ENCODE measurements at places on chromosomes 11 and 22.
A peak's percentile ranks its signal among the peaks of the same experiment; 100 is the strongest.

DNA sequence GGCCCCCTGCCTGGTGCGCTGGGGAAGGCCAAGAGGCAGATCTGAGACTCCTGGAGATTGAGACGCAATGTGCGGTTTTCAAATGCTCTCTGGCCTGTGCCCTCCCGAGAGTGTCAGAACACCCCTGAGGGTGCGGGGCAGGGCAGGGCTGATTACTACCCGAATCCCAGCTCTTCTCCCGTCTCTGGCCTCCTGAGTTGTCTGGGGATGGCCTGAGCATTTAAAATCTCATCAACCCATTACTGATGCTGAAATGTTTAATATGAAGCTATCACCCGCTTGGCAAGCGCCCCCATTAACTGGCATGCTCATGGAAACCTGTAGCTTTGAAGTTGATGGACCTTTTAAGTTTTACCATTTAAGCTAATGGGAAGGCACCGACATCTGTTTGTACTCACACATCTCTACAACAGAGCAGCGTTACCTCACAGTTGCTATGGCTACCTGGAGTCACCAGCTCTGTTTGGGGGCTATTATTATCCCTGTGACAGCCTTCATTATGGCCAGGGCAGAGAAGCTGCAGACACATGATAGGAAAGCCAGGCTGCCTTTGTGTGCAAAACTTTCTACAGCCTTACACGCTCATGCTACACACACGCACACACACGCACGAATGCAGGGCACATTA is 3.6 kb upstream of the MB start:
- H3K27ac ChIP-seq, result no peak overlapping the region
- no peak for DNase-seq
- H3K4me3 ChIP-seq, result no peak overlapping the region
- no peaks in the 10 kb centered on the region for H3K27me3 ChIP-seq
- H3K36me3 ChIP-seq, result no peaks in the 10 kb centered on the region

- H3K4me1 ChIP-seq, result no peaks in the 10 kb centered on the region
- H3K36me3 ChIP-seq, result no peaks in the 10 kb centered on the region
- no peak overlapping the region for H3K27ac ChIP-seq
Observed at GRCh38 chr11:117696540-117696939, 100.5 kb downstream of the DSCAML1 start.

DNA sequence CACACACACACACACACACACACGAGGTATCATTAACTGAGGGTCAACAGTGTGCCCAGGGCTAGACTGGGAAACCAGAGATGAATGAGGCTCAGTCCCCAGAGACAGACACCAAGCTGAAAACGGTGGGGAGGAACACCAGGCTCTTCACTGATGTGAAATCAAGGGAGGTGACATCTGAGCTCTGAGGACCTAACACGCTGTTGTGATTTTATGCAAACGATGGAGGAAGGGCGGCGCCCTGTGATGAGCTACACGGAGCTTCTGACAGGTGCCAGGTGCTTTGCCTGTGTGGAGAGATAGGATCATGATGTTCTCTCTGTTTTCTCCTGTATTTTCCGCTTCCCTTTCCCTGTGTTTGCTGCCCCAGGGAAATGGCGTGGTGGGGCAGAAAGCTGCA is 6.5 kb upstream of the CYB5R3 start:
- H3K27me3 ChIP-seq, result no peaks in the 10 kb centered on the region
- no peaks in the 10 kb centered on the region for H3K4me1 ChIP-seq
- no peaks in the 10 kb centered on the region for H3K36me3 ChIP-seq
- H3K4me3 ChIP-seq, result no peak overlapping the region
- DNase-seq, result no peak

DNA sequence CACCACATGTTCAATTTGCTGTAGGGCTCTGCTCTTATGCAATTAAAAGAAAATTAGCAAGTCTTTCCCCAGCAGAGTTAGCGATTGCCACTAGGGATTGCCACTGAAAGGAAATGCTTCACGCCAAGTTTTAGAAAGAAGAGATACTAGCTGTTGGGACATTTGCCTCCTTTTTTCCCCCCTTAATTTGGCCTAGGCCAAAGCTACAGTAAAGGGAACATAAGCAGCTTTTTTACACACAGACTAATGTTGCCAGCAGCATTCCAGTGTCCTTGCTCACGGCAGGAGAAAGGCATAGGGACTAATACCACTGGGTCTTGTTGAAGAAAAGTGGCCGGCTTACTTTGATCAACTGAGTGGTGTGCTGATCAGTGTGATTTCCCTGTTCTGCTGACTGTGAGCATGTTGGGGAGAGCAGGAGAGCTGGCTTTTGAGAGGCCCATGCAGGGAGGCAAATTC is 71.2 kb downstream of the PHF21A start:
- no peaks in the 10 kb centered on the region for H3K4me1 ChIP-seq
- H3K27ac ChIP-seq, result no peak overlapping the region

DNA sequence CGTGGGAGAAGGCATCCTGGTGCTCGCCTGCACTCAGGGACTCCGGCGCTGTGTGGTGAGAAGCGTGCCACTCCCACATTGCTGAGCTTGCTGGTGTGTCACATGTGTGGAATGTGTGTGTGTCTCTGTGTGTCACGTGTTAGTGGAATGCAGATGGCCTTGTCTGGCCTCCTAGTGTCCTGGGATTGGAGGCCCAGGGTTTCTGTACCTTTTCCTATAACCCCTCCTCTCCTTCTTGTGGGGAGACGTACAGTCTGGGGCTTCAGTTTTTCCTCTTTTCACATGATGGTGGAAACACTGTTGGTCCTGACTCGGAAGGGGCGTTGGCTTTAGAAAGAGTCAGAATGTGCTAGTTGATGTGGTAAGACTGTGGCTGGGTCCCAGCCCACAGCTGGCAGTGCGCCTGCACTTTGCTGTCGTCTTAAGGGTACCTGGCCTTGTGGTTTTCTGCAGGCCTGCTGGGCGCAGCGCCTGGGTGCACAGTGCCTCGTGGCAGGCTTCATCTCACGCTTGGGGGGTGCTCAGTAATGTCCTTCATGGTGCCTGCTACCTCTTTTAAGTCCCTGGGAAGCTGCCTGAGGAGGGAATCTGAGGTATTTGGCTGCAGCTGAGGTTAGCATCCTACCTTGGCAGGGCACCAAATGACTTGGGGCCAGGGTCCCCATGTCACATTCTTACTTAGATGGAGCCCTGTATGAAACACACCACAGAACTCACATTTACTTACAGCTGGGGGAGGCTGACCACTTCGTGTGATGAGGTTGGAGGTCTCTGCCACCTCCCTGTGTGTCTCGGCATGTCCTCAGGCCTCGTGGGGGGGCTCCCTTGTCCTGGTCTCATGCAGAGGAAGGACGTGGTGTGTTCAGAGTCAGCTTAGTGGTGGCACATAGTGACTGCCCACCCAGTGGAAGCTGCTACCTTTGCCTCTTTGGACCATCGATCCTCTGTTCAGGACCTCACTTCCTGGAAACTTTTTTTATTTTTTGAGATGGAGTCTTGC is 61.9 kb downstream of the MED15 start:
- peak overlapping the region; percentile 54 for H3K27ac ChIP-seq
- peak overlapping the region; percentile 14 for H3K4me3 ChIP-seq
- peaks cover 83% of the 10 kb centered on the region for H3K4me1 ChIP-seq
- no peaks in the 10 kb centered on the region for H3K27me3 ChIP-seq

- peak; percentile 72 for DNase-seq
- H3K4me1 ChIP-seq, result peaks cover 25% of the 10 kb centered on the region
- no peak overlapping the region for H3K4me3 ChIP-seq
- H3K27me3 ChIP-seq, result no peaks in the 10 kb centered on the region
Observed at GRCh38 chr22:20456064-20456721, 18.6 kb upstream of the SCARF2 start.

DNA sequence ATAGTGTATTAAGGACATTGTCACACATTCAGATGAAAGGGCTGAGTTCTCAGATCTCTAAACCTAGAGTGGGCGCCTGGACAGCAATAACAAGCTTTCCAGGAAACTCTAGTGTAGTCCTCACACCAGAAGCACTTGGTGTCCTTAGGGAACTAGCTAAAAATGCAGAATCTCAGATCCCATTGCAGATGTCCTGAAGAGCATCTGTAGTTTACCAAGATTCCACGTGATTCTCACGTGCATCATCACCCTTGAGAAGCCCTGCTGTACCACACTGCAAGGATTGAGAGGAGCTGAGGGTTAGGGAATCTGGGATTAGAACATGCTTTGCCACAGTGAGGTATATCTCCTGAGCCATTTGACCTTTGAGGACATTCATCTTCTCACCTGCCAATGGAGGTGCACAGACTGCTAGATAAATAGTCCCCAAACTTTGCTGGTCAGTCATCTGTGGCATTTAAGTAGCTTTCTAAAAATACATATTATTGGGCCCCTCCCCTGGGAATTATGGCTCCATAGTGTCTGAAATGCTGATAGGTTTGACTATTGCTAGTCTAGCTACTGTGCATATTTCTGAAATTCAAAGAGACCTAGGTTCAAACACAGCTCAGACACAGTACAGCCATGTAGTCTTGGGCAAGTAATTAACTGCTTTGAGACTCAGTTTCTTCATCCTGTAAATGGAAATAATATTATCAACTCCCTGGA is 1068.9 kb downstream of the OPCML start:
- H3K4me3 ChIP-seq, result no peak overlapping the region
- no peaks in the 10 kb centered on the region for H3K4me1 ChIP-seq
- H3K27ac ChIP-seq, result no peak overlapping the region
- H3K27me3 ChIP-seq, result no peaks in the 10 kb centered on the region

GRCh38 chr11:41714101-41714500 is 254.6 kb upstream of the LRRC4C start:
- no peak overlapping the region for H3K4me3 ChIP-seq
- H3K36me3 ChIP-seq, result no peaks in the 10 kb centered on the region
- DNase-seq, result no peak

DNA sequence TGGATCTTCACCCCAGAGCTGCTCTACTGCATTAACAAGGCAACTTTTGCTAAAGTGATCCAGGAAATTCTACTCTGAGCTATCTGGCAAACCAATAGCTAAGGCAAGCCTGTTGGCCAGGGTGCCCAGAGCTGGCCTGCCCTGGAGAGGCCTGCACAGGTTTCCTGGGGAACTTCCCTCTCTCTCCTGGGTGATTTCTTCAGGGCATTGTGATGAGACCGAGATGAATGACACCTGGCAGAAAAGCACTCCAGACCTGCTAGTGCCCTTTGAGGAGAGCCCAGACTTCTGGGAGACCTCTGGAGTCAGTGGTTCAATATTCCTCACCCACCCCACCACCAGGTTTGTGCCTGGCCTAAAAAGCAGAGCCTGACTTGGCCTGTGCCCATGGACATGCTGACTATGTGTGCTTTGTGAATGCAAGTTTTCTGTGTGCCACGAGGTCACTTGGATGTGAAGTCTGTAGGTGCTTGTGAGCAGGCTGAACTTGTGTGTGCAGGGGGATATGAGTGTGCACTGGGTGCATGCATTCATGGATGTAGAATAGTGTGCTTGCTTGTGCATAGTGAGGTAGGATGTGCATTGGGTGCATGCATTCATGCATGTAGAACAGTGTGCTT is 4.4 kb upstream of the APLNR start:
- no peak overlapping the region for H3K27ac ChIP-seq
- H3K27me3 ChIP-seq, result no peaks in the 10 kb centered on the region
- DNase-seq, result no peak
- no peaks in the 10 kb centered on the region for H3K36me3 ChIP-seq
- no peak overlapping the region for H3K4me3 ChIP-seq

GRCh38 chr22:45284705-45285262 is at the start of gene UPK3A:
Gene UPK3A (plus strand): TSS chr22:45284949. CDS start chr22:45285014, 65 bp downstream.
- peaks cover 3% of the 10 kb centered on the region for H3K27me3 ChIP-seq
- H3K27ac ChIP-seq, result no peak within 1 kb of the TSS
- no peak within 1 kb of the TSS for H3K4me3 ChIP-seq
- no peaks in the 10 kb centered on the region for H3K36me3 ChIP-seq
- peaks cover 10% of the 10 kb centered on the region for H3K4me1 ChIP-seq

GRCh38 chr11:2667940-2668339 is 31.9 kb downstream of the KCNQ1OT1 start:
- no peak for DNase-seq
- no peak overlapping the region for H3K27ac ChIP-seq
- H3K4me1 ChIP-seq, result no peaks in the 10 kb centered on the region
- H3K36me3 ChIP-seq, result no peaks in the 10 kb centered on the region

DNA sequence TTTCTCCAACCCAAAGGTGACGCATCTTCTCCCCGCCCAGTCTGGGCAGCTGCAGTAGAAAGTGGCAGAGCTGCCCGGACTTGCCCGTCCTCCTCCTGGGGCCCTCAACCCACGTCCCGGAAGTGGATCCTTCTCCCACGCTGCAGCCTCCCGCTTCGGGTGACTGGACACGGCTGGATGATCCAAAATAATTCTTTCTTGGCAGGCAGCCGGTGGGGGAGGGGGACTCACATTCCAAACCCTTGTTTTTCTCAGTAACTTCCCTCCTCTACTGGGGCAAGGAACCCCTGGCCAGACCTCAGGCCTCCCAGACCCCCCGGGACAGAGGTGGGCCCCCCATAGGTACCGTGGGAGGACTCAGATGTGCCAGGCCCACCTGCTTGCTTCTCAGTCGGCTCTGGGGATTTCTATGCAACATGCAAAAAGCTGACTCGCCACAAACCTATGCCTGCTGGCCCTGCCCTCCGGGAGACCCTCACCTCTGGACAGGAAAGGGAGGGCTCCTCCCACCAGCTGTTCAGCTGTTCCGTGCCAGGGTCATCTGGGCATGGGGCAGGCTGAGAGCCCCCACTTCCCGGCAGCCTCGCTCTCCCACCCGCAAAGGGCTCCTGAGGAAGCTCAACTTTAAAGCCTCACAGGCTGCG is 1.4 kb downstream of the PLXNB2 start:
- H3K36me3 ChIP-seq, result no peaks in the 10 kb centered on the region
- H3K27me3 ChIP-seq, result no peaks in the 10 kb centered on the region
- H3K27ac ChIP-seq, result no peak overlapping the region
- no peak overlapping the region for H3K4me3 ChIP-seq

DNA sequence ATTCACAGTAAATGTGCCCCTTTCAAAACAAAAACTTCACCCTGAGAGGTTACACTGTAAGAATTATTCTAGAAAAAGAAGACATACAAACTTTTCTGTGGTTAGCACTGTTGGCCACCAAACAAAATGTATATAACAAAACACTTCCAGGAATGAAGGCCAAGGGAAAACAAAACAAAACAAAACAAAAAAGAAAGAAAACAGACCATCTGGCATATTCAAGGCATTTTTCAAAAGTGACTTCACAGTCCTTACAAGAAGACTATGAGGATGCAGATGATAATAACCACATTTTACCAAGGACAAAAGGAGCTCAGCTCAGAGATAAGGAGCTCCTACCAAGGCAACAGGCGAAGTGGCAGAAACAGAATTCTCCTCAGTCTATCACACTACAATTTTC is 24.9 kb downstream of the CTSC start:
- peaks cover 14% of the 10 kb centered on the region for H3K36me3 ChIP-seq
- H3K4me1 ChIP-seq, result no peaks in the 10 kb centered on the region
- no peaks in the 10 kb centered on the region for H3K27me3 ChIP-seq
- no peak overlapping the region for H3K4me3 ChIP-seq

GRCh38 chr22:32951807-32952153 is 106.4 kb downstream of the SYN3 start:
- no peak for DNase-seq
- H3K27ac ChIP-seq, result no peak overlapping the region
- H3K36me3 ChIP-seq, result no peaks in the 10 kb centered on the region
- no peak overlapping the region for H3K4me3 ChIP-seq

DNA sequence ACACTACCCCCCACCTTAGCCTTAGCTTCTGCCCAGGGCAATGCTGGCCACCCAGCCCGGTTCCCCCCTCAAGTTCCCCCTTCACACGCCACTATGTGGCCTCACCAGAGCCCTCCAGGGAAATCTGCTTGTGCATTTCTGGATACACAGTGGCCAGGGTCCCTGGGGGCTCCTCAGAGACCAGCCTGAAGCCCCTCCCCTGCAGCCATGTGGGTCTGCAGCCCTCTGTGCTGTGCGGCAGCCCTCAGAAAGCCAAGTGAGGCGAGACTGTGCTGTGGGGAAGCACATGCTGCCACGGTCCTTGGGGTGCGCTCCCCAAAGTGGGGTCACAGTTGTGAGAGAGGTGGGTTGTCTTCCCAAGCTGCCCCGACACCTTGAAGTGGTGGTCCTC is 2.1 kb upstream of the PLXNB2 start:
- no peak overlapping the region for H3K4me3 ChIP-seq
- no peak for DNase-seq
- no peaks in the 10 kb centered on the region for H3K36me3 ChIP-seq
- no peaks in the 10 kb centered on the region for H3K27me3 ChIP-seq
- H3K27ac ChIP-seq, result no peak overlapping the region

All from CD4-positive, alpha-beta memory T cell (primary cell).